ENCODE measurements at places on chromosomes 16 and 17.

GRCh38 chr17:75524269-75524969 lies 1.1 kb upstream of the LLGL2 start:
- DNase-seq = no peak

DNA sequence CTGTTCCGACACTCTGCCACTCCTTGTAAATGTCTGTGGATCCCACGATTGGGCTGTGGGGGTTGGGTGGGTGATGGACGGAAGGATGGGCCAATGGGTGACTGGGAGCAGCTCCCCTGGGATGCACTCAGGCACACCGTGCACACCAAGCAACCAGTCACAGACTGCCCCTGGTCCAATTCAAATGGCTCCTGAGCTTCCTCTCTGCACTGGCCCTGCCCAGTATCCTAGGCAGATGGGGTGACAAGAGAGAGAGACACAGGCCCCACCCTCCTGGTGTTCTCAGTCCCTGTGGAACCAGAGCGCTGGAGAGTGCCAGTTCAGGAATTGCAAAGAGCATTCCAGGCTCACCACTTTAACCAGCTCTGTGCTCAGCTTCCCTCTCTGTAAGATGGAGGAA lies 32.8 kb downstream of the BEAN1 start:
- DNase-seq = no peak

DNA sequence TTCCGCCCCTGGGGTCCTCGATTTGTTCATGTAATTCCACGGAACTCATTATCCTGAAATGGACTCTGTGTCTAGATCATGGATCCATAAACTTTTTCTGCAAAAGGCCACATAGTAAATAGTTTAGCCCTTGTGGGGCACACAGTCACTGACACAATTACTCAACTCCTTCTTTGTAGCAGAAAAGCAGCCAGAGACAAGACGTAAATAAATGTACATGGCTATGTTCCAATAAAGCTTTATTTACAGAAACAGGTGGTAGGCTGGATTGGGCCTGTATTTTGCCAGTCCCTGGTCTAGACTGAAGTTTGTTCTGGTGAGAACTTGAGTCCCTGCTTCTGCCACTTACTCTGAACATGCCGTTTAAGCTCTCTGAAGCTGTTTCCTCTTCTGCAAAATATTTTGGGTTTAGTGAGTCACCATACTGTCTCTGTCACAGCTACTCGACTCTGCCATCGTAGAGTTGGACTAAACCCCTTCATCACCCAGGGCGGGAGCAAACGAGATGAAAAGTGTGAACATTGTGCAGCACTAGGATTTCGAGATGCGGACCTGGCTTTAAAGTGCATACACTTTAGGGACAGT lies 61.9 kb upstream of the FOXF1 start:
- no peak for DNase-seq

DNA sequence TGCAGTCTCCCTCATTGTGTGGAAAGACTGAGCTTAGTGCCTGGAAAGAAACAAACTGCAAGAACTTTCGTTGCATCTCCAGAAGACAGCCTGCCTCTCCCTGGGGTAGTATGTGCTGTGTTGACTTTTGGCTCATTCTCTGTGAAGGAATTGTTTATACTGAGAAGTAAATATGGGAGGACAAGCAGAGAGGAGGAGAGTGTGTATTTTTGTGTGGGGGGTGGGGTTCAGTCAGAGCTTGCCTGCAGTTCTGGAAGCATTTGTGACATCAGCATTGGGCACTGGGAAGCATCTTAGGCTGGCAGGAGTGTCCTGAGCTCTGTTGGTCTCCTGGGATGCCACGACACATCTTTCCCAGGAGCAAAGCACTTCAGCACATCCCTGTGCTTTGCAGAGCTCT lies 147.9 kb downstream of the HS3ST3B1 start:
- no peak for DNase-seq

- DNase-seq = no peak
Measured at GRCh38 chr17:44780161-44780560, 21.4 kb downstream of the ADAM11 start.

DNA sequence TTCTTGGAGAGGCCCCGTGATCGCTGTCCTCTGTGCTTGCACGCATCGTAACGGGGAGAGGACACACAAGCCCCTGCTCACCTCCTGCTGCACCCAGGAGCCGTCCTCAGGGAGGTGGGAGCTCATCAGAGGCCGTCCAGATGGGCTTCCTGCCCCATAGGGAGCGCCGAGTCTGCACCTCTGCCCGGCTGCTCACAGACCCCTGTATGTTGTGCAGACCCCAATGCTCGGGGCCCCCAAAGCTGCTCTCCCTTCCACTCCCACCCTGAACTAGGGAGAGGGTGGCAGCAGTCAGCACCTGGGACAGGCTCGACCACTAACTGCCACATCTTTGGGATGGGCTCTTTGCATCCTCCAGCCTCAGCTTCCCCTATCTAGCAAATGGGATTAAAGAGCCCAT lies 4.4 kb upstream of the ZNF469 start:
- DNase-seq = no peak

GRCh38 chr16:72665701-72666100 lies 382.2 kb downstream of the ZFHX3 start:
- no peak for DNase-seq

DNA sequence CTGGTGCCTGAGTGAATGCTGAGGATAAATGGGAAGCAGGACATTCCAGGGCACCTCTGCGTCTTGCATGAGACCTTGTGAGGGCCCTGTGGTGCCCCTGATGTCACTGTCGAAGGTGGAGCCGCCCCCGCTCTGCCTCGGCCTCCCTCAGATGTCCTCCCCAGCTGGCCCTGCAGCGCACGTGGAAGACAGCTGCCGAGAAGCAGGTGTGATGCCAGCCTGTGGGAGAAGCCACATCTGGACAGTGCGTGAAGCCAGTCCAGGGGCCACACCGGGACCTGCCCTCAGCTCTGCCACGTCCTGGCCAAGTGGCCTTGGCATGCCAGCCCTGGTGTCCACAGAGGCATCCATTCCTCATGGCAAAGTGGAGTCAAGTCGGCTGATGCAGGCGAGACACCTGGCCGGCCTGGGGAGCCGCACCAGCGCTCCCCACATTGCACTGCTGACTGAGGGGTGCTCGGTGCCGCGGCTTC lies 21.6 kb upstream of the METRNL start:
- DNase-seq = no peak

GRCh38 chr16:17939122-17939536 lies 397.4 kb downstream of the NPIPA8 start:
- DNase-seq = no peak

- no peak for DNase-seq
Measured at GRCh38 chr16:88282564-88283395, 100.0 kb upstream of the ZNF469 start.

- DNase-seq = peak; percentile 52
Measured at GRCh38 chr17:48307814-48308411, 122.1 kb downstream of the SKAP1 start.

- no peak for DNase-seq
Measured at GRCh38 chr16:64269756-64270155, 852.1 kb downstream of the CDH11 start.
